HepG2 (cell line): ENCODE measurements at places on chromosomes 11 and 22. TPM values are rescaled to one million over a fixed set of nuclear protein-coding genes. Genes with fewer than 3 reads are reported as not detected.

GRCh38 chr11:122317305-122317704 lies 201.3 kb upstream of the BLID start:
- DNase-seq: no peak

The TEX54 gene
- not detected in 2 replicates for total RNA-seq

The ELFN2 gene
- total RNA-seq: not detected in 2 replicates

The NFAM1 gene
- not detected in 2 replicates for total RNA-seq

The BIK gene
- 0.66 and 0.80 TPM in 2 replicates for total RNA-seq

- no peak for DNase-seq
Observed at GRCh38 chr22:35407362-35407761, 7.4 kb downstream of the MCM5 start.

DNA sequence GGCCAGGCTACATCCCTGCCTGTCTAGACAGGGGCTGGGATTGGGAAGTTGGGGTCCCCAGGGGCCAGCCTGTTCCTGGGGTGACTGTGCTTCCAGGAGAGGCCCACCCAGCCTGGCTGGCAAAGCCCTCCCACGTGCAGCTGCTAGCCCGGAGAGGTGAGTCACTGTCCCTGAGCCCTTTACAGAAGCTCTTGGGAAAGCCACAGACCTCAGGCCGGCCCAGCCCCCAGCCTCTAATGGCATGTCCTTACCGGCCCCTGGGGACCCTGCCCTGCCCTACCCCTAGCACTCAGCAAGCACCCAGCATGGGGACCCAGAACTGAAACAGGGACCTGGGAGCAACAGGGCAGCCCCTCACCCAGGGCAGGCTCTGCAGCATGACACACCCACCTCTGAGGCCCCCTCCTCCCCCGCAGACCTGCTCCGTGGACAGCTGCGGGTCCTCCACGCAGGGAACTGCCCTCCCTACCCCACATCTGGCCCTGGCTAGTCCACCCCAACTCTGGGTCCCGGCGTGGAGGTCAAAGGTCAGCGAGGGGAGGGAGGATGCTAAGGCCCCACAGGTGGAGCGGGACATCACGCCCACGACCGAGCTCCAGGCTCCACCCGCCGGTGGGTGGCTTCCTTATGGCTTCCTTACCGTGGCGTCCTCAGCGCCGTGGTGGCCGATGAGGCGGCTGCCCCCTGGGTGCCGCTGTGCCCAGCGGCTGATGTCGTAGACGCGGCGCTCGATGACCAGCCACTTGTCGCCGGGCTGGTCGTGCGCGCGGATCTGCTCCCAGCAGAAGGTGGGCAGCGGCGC lies 615 bp downstream of the FADS3 start:
- DNase-seq: peak; percentile 56

The FANCF gene
- total RNA-seq: 9.7 and 12.3 TPM in 2 replicates

The CCDC188 gene
- total RNA-seq: not detected in 2 replicates

DNA sequence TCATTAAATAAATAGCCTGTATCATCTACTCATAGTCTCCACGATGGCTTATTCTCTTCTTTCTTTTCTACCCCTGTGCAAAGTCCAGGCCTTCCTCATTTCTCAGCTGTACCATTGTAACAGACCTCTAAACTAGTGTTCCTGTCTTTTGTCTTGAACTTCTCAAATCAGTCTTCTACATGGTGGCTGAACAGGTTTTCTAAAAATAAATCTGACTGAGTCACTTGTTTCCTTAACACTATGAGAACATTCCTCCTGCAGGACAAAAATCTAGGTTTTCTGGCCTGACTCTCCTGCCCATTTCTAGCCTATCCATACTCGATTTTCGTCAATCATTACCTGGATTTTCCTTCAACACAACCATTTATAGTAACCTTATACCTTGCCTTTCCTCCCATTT lies 1080.8 kb upstream of the TENM4 start:
- no peak for DNase-seq

GRCh38 chr22:50530877-50531545 lies 1.2 kb upstream of the TYMP start:
- peak; percentile 47 for DNase-seq

DNA sequence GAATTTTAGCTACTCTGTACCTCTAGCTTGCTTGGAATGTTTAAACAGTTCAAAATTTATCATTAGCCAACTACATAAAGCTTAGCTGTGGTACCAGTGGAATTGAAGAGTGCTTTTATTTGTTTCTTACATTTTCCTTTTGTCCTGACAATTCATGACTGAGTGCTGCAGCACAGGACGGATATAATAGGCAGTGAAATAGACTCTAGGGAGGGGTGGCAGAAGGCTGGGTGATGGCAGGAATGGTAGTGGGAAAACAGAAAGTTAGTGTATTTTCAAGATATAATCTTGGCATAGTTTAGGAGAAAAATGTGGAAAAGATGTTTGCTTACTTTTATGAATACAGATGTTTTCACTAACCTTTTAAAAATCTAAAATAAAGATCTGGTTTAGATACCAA lies 31.1 kb upstream of the ARHGAP32 start:
- DNase-seq: no peak

The FAM227A gene
- total RNA-seq: 0.53 and 1.5 TPM in 2 replicates

DNA sequence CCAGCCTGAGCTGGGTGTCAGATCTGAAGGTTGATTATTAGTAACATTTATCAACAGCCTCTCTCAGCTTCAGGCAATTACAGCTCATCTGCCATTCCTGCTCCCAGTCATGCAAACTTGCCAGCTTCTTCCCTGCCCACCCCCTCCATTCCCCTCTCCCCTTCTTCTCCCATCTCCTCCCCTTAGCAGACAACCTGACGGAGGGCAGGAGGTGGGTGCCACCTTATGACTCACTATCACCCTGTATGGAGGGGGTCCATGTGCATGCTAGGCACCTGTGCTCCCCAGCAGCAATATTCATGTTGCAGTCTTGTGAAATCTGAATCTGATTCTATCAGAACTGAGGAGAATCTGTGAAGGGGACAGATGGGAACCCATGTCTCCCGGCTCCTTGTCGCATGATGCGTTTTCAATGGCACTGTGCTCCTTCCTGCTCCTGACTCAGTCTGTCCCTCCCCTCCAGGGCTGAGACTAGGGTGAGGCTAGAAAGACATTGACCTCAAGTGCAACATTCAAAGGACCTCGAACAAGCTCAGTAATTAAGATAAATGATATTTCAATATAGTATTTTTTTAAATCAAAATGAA lies 46.3 kb upstream of the TUB start:
- DNase-seq: no peak

GRCh38 chr11:11981840-11982239 lies 26.6 kb downstream of the DKK3 start:
- DNase-seq: no peak

DNA sequence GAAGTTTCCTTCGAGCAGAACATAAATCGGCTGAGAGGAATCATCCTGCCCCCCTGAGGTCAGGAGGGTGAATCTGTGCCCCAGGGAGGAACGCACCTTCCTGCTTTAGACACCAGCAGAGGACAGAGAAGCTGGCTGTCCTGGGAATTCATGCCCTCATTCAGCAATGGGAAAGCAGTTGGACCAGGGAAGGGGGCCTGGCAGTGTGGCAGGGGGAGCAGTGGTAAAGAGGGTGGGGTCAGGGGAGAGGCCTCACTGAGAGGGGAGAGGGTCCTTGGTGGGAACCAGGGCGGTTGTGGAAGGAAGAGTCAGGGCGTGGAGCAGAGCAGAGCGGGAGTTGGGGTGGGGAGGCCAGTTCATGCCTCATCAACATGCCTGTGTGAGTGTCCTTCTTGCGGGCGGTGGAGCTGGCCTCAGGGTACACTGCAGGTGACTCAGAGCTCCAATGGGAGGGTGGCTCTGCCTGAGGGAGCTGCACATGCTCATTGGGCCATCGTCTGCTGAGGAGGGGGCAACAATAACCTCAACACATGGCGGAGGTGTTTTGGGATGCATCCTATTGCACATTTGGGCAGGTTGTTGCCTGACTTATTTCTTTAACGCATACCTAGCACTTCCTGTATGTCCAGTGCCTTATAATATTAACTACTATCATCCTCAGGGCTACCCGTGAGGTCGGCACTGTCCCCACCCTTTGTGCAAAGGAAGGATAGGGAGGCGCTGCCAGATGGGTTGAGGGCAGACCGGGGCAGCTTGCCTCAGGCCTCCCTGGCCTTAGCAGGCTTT lies 23.2 kb downstream of the MED15 start:
- DNase-seq: no peak

DNA sequence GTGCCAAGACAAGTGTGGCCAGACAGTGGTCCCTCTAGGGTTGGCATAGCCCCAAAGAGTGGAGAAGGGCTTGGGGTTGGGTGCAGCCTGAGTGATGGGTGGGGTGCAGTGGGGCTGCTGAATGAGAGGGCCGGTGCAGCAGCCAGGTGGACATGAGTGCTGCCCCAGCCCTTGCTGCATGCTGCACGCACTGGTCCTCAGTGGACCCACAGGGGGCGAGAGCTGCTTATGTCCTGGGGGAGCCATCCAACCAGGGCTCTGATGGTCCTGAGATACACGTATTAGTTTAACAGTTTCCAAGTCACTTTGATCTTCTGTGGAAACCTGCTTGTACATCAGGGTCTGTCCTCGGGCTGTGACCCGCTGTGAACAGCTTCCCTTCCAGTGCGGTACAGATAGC lies 23.9 kb upstream of the ACR start:
- DNase-seq: no peak

DNA sequence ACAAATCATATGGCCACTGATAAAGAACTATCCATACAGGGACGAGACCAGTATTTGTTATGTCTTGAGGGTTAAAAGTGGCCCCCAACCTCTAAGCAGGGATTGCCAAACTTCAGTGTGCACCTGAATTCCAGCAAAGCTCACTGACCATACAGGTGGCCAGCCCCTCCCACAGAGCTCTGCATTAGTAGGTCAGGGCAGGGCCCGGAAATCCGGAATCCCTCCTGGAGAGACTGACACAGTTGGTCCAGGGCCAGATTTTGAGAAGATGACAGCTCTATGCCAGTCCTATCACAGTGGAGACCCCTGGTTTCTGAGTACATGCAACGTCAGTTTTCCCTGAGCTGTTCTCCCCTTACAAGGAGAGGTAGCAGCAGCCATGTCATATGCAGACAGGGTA lies 20.8 kb downstream of the VPS37C start:
- no peak for DNase-seq

DNA sequence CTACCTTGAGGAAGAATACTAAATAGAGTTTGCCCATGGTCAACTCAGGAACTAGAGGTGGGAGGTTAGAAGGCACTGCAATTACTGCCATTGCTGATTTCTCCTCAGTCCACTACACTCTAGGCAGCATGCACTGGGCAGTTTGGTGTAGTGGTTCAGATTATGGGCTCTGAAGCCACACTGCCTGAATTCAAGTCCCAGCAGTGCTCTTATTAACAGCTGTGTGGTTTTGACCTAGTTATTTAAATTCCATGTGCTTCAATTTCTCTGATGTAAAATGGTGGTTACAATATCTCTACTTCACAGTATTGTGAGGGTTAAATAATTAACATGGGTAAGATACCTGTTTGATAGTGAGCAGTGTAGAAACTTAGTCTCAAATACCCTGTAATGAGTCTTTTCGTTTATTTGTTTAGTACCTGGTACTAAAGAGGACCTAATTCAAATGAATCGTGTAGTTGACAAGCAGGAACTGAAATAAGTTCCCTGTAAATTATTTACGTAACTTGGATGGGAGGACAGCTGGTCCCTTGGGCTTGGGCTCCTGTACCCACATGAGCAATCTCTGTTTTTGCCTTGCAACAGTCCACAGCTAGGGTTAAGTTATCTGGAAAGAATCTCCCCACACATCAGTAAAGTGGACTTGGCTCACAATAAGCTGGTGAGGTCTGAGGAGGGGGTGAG lies 17.8 kb downstream of the PRR5L start:
- DNase-seq: no peak

DNA sequence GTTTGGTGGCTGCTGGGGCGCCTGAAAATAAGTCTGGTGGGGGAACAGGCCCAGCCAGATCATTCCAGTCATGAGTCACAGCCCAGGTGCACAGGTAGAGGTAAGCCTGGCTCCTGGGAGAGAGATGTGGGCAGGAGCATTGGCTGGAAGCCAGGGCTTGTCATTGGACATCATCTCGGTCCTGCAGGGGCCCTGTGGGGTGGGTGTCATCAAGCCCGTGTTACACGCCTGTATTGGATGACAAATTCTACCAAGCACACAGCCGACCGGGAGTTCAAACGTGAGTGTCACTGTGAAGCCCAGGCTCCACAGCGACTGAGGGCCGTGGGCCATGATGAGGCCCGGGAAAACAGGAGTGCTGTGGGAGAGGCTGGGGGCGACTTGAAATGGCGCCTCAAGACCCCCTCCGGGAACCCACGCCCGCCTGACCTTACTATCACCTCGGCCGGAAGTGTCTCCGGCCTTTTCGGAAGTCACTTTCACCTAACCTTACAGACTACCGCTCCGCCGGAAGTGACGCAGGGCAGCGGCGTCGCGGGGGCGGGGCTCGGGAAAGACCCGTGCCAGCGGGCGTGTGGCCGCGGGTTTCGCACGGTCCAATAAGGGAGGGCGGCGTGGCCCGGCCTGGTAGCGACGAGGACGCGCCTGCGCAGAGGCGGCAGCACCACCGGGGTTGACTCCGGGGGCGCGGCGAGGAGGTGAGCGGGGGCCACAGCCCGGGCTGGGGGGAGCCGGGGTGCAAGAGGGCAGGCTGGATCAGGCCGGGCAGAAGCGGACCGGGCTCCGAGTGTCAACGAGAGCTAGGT lies at the start of gene FKBP2:
TSS of gene FKBP2 (plus strand) at position 661 of the 806 bp plus-strand sequence. CDS start 1,293 bp downstream, outside the sequence.
- peak; percentile 93 for DNase-seq

GRCh38 chr11:120235024-120235628 lies 4.8 kb upstream of the POU2F3 start:
- peak; percentile 66 for DNase-seq

The CNTN5 gene
- not detected in 2 replicates for total RNA-seq

The WNT7B gene
- 0.09 and 0.24 TPM in 2 replicates for total RNA-seq

The PHF21B gene
- total RNA-seq: not detected in 2 replicates

The GGT5 gene
- total RNA-seq: 0.35 and 0.69 TPM in 2 replicates

The DCDC1 gene
- 0.24 and 0.27 TPM in 2 replicates for total RNA-seq
